NCI-H2171 (cell line): ENCODE measurements at places on chromosomes 3 and 15.

GRCh38 chr3:148307443-148307843 is 390.3 kb upstream of the AGTR1 start:
- no peak for DNase-seq

GRCh38 chr3:112829046-112829445 is 17.6 kb downstream of the CD200R1L start:
- no peak for DNase-seq

DNA sequence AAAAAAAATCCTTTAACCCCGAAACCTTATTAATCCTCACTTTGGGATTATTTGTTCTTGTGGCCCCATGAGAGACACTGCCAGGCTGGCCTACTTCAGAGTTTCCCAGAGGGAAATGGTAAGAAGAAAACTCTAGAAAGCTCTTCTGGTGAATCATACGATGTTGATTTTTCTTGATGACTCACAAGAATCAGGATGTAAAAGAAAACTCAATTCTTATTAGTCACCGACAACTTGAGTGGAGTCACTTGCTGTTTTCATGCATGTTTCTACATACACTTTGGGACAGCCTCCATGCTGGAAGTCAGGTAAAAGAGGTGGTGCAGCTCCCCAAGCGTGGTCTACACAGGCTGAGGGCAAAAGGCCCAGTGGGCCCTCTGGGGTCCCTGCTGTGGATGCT is 42.8 kb downstream of the MYO5C start:
- no peak for DNase-seq

DNA sequence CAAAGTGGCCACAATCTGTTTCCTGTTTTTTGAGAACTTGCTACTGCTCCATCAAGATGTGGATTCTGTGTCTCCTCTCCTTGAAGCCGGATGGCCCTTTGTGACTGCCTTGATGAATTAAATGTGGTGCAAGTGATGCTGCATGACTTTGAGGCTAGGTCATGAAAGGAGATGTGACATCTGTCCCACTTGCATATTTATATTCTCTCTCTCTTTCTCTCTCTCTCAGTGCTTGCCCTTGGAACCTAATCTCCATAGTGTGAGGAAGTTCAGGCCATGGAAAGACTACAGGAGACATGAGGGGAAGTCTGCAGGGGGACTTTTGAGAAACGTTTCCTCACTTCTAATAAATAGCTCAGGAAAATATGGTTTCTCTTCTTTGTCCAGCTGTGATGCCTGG is 50.0 kb upstream of the ADPGK start:
- DNase-seq: no peak

DNA sequence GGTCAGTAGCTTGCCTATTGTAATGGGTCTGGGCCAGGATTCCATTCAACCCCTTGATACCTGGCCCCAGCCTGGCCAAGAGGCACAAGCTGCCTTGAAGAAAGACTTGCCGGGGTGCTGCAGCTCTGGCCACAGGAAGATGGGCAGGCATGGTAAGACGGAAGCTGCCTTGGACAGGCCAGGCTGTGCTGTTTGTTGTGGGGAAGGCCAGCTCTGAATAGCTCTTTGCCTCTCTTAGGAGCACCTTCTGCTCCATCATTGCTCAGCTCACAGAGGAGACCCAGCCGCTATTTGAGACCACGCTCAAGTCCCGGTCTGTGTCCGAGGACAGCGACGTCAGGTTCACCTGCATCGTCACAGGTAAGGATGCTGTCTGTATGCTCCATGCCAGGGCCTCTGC is 10.1 kb downstream of the ALPK3 start:
- DNase-seq: no peak

GRCh38 chr15:90058775-90059174 is 43.5 kb downstream of the IDH2 start:
- no peak for DNase-seq

- DNase-seq: no peak
Observed at GRCh38 chr3:62727536-62727935, 147.7 kb downstream of the CADPS start.

DNA sequence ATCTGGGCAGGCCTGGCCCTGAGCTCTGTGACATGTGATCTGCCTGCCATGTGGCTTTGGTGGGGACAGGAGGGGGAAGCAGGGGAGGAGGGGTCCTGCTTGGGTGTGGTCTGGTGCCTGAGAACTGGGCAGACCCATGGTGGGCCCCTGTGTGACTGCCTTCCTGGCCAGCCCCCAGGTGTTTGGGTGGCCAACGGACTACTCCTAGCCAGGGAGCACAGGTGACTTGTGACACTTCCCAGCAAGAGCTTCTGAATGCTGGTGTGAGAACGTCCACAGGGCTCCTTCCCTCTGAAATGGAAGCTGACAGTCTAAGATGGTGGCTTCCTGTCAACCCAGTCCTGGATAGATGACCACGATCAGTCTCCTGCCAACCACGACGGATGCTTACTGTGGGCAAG is 136.1 kb upstream of the MEF2A start:
- no peak for DNase-seq

GRCh38 chr15:69876064-69876940 is 221.4 kb downstream of the TLE3 start:
- DNase-seq: no peak

GRCh38 chr3:43873723-43874122 is 183.0 kb downstream of the ABHD5 start:
- no peak for DNase-seq

DNA sequence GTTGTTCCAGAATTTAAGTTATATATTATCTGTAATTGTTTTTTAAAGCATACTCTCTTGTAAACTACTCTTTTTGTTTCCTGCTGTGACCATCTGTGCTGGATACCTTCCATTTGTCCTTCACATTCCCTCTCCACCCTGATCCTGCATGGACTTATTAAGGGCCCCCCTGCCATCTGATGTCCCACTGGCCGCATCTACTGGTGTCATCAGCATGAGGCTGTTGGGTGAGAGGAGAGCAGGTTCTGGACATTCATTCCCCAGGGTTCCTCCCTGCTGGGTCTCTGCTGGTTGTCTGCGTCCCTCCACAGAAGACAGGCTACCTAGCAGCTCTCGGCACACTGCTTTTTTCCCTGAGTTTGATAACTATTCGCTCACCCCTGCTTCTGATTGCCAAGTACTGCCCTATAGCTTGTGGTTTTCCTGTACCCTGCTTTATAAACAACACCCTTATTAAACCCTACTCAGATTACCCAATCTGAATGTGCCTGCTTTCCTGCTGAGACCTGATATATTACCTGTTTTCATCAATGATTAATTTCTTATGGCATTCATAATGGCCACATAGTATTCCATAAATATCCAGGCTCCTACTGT is 7.7 kb downstream of the CMTM8 start:
- no peak for DNase-seq

DNA sequence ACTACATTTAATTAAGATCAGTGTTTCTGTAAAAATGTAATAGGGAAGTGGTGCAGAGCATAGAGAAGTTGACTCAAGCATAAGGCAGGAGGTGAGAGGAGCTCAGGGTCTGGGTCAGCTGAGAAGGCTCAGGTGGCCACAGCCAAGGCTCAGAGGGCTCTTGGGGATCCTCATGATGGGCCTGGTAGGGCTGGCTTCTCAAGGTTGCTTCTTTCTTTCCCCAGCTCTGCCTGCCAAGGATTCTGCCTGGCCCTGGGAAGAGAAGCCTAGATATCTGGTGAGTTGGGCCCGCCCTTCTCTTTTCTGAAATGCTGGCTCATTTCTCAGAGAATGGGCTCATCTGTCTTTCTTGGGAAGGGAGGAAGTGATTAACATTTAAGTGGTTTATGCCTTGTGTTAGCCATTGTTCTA is 6.5 kb downstream of the ZNF589 start:
- no peak for DNase-seq
